ENCODE measurements at places on chromosomes 1 and 21. TPM values are rescaled to one million over a fixed set of nuclear protein-coding genes. Genes with fewer than 3 reads are reported as not detected.

The TSACC gene
- total RNA-seq: not detected

The ESPN gene
- 4.3 TPM for total RNA-seq

The ALPL gene
- 164 TPM for total RNA-seq

The LIN9 gene
- total RNA-seq: 4.6 TPM

The CELA2A gene
- not detected for total RNA-seq

The GJB4 gene
- total RNA-seq: not detected

The IGSF5 gene
- not detected for total RNA-seq

The ADGRL2 gene
- total RNA-seq: 104 TPM

The NEGR1 gene
- 21.4 TPM for total RNA-seq

The TAF13 gene
- total RNA-seq: 41.1 TPM

The ACKR1 gene
- 146 TPM for total RNA-seq
